ENCODE measurements at places on chromosomes 6 and 20.

GRCh38 chr20:52972190-52972937 is at the start of gene TSHZ2:
TSHZ2 (plus strand) TSS chr20:52972358; CDS start chr20:52973294, 936 bp downstream.
- DNase-seq = no peak

GRCh38 chr6:115609111-115609510 is 451.6 kb downstream of the FRK start:
- no peak for DNase-seq

- no peak for DNase-seq
Measured at GRCh38 chr6:167229586-167229985, 61.5 kb upstream of the UNC93A start.

- DNase-seq = no peak
Measured at GRCh38 chr6:22238861-22239260, 58.0 kb downstream of the PRL start.

DNA sequence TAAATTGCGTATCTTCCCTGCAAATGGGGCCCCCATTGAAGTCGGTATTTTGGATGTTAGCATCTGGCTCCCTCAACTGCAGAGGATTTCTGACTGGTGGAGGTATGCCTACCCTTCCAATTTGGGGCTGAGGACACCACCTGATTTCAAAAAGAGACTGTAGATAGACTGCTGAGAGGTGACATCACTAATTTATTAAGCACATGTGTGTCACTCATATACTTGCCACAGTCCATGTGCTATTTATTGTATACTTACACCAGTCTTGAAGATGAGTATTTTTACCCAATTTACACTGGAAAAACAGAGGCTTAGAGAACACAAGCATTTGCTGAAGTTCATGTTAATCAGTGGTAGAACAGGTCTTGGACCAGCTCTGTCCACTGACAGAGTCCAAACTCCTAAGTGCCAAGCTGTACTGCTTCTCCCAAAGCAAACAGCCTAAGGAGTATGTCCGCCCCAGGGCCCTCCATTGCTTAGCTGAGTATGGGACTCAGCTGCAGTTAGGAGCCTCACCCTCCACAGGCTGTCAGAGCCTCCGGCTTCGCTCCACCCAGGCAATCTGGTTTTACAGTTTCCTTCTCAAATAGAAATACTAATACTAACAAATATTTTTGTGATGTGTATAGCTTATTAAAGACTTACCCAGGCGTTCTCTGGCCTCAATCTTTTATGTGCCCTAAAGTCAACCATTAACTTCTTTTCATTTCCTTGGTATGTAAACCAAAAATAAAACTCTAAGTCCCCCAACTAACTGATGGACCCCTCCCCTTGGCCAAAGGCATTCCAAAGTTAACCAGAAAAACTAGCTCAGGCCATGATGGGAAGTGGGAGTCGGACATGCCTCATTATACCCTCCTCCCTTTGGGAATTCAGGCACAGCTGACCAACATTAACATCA is 17.5 kb downstream of the RIN2 start:
- DNase-seq = no peak

DNA sequence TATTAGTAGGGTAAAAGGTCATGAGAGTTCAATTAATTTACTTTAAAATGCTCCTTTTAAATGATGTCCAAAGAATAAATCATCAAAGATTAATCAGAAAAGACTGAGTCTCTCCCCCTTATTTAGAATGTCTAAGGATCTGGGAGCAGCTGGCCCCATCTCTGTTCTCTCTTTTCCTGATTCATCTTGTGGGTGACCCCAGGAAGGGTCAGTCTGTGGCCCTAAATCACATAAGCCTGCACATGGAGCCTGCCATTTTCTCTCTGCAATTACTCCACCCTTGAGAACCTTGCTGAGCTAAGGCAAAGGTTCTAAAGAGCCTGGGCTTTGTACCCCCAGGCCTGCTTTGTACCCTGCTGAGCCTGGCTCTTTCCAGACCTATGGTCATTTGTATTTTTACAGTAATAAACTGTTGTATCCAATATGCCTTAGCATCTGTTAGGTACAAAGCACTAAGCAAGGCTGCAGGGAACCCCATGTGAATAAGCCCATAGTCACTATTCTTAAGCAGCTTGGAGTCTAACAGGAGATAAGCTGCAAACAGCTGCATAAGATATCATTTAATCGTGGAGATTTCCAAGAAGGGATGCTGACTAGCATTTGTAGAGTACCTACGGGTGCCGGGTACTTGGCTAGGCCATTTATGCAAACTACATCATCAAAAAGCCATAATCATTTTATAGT is 431.0 kb upstream of the MARCKS start:
- no peak for DNase-seq

GRCh38 chr20:6180531-6180930 is 57.7 kb upstream of the FERMT1 start:
- DNase-seq = no peak

- no peak for DNase-seq
Measured at GRCh38 chr6:122817766-122818165, 28.7 kb downstream of the SMPDL3A start.

DNA sequence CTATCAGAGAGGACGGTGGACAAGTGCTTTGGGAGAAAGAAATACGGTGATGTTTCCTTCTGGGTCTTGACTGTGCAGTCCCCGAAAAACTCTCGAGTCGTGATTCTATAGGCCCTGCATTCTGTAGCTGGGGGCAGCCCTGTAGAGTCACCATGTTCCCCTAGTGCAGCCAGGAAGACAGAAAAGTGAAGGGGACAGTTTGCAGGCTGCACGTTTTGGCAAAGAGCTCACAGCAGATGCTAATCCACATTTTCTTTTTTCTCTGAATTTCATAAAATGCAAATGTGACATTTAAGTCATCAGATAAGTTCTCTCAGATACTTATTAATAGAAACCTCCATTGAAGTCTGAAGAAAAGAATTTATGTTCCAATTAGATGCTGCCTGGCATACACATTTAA is 19.5 kb downstream of the SPATS1 start:
- DNase-seq = no peak

- no peak for DNase-seq
Measured at GRCh38 chr6:103280417-103280816, 1579.3 kb downstream of the HACE1 start.

- no peak for DNase-seq
Measured at GRCh38 chr6:111798281-111798725, 74.9 kb downstream of the FYN start.

DNA sequence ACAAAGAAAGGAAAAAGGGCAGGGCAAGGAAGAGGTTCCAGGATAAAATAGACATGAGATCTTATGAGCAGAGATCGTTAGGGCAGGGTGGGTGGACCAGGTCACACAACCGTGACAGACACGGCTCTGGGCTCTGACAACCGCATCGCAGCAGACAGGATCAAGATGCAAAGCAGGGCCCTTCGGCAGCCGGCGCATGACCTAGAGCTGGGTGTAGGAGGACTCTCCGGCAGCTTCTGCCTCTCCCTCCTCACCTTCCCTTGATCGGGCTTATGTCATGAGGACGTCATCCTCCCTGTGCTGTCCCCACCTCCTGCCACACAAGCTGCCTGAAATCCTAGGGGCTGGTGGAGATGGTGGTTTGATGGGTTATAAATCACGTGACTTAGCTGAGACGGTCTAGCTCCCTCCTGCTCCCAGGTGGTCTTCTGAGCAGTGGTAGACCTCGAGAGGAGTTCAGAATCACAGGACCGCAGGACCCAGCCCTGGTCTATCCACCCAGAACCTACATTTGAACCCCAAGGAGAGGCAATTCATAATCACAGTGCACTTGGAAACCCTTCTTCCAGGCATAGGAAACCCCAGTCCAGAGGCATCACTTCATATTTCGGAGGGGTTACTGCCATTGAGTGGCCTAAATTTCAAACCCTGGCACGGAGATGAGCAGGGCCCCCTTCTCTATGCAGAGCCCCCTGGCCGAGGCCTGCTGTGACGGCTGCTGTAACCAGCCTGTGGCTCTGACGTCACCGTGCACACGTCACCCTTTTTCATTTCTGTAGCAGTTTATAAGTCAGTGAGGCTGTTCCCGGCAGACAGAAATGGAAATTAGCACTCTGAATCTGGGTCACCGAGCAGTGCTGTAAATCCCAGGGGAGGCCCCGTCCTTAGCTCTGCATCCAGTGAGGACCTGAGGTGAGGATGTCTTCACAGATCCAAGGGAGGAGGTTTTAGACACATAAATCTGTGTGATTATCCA is 8.7 kb upstream of the CCR6 start:
- no peak for DNase-seq

GRCh38 chr6:105648276-105648675 is 245.4 kb upstream of the PREP start:
- no peak for DNase-seq

- no peak for DNase-seq
Measured at GRCh38 chr6:14881398-14881797, 364.5 kb upstream of the JARID2 start.

- DNase-seq = no peak
Measured at GRCh38 chr6:83633609-83634008, 75.3 kb downstream of the SNAP91 start.

GRCh38 chr6:127737009-127737486 is 160.1 kb downstream of the C6orf58 start:
- peak; percentile 14 for DNase-seq

DNA sequence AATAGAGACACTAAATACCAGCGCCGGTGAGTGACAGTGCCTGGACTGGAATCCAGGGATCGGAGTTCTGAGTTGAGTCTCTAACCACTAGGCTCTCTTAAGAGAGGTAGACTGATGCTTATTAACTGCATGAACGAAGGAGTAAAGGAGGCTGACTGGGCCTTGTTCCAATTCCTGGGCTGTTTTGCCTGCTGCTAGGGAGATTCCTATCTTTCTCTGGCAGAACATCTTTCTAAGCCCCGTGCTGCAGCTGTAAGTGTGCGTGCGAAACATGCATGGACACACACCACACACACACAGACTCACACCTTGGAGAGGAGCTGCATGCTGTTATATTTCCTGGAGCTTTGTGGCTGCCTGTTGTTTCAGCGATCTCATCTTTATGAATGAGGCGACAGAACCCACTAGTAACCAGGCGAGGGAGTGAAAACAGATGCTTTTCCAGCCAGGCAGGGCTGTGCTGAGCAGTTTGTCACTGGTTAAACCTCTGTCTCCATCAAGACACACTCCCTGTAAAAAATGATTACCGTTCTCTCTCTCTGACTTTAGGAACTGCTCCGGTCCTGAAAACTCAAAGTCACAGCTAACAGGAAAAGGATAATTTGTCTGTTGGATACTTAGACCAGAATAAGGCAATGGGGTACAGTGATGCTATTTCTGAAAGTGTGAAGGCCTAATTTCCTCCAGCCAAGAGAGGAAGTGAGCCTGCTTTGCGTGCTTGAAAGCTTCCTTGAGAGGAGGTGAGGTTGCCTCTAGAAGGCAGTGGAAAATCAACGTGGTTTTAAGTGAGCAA is 157.4 kb upstream of the ZNF217 start:
- peak; percentile 84 for DNase-seq

DNA sequence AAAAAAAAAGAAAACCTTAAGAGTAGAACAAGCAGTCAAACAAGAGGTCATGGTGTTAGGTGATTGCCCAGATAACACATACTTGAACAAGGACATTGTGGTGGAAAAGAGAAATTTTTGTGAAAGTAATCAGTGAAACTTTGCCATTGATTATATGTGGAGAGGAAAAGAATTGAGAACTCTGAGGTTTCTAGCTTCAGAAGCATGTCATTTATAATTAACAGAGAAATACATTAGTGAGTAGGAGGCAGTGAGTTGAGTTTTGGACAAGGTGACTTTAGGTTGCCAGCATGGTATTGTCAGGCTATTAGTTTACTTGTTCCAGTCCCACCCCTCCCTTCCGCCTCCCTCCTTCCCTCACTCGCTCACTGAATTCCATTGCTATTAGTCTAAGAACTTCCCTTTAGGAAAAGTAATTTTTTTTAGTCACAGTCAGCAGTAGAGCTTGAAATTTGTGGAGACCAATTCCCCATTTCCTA is 17.2 kb downstream of the TAB2 start:
- no peak for DNase-seq

DNA sequence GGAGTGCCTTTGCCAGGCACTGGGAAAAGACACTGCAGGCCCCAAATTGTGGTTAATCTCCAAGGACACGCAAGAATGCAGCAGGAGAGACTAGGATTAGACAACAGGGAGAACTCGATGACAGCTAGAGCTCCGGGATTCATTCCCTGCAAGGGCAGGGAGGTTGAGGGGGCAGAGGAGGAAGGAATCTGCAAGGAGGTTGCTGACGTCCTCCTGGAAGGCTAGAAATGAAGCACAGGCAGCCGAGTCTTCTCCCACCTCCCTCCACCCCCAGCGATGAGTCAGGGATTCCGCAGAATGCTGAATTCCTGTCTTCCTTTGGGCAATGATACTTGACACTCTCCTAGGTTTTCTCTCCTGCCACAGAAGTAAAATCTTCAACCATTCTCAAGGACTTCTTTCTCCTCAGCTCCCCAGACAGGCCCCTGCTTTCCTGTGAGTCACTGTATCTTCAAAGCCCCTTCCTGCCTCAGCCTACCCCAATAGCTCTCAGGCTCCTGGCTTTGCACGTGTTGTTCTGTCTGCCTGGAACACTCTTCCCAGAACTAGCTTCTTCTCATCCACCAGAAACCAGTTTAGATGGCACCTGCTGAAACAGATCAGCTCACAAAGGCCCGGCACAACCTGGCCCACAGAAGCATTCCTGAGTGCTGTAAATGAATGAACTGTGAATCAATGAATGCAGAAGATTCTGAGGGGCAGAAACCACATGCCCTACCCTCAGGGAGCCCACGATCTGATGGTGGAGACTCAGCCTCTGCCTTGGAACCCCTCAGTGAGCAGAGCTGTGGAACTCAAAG is 85.6 kb downstream of the MRPL14 start:
- no peak for DNase-seq

GRCh38 chr20:843912-844311 is 10.4 kb downstream of the FAM110A start:
- DNase-seq = no peak

DNA sequence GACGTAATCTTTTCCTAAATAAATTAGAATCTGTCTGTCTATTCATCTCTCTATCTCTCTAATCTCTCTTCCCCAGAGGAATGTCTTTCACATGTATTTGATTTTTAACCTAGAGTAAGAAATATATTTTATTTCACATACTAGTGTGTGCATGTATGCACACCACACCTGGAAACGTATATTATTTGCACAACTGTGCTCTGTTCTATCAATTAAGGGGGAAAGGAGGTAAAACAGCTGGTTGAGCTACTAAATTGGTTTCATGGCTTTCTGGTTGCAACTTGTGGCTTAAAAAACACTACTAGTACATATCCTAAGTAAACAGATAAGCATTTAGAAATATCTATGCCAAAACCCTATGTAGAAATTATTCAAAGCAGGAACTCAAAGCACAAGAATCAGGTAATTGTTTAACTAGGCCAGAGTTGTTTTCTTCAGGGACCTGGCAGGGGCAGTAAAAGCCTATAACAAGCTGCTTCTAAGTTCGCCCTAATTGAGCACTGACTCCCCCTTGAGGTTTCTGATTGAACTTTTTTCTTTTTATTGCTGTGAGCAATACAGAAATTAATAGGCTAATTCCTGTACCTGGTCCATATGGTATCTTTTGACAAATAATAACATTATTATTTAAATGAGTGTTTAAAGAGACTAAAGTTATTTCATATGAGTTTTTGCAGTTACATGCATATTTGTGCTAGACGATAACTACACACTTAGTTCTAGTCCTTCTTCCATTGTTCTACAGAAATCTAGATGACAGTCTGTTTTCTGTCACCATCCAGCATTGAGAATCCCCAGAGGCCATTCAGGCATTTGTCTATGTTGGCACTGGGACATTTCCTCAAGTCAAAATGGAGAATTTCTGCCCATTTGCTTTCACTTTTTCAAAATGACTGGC is 88.6 kb downstream of the MCHR2 start:
- peak; percentile 7 for DNase-seq
